ENCODE measurements at places on chromosomes 3 and 15.

- DNase-seq: no peak
Measured at GRCh38 chr15:40618906-40619305, 24.9 kb downstream of the KNL1 start.

DNA sequence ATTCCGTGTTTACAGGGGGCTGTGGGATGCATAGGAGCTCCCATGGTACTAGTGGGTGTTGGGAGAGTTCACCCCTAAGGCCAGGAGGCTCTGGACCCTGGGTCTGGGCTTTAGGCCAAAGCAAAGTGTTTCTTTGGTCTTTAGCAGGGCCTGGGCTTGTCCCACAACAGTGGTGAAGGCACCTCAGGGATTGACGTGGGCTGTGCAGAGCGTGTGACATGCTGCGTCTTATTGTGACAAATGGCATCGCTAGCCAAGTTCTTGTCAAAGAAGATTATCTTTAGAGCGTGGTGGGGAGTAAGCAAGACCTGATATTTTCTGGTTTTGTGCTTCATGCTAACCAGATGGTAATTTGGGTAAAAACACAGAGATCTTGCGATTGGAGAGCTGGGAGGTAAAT, 170.1 kb downstream of the APBA2 start:
- DNase-seq: no peak

DNA sequence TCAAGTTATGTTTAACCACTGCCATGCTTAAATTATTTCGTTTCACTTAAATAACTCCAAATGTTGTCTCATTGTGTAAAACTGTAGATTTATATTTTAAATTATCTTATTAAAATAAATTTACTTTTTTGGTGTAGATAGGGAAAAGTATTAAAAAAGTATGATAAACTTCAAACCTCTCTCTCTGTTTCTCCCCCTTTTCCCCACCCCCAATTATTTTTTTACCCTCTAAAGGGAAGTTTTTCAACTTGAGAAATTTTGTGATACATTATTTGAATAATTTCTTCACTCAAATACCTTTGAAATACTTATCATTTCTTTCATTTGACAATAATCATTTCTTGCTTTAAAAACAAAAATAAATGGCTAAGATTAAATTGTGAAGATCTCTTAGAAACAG, 66.9 kb upstream of the EIF1B start:
- DNase-seq: no peak

- no peak for DNase-seq
Measured at GRCh38 chr3:157029365-157029790, 130.6 kb downstream of the CCNL1 start.

- DNase-seq: no peak
Measured at GRCh38 chr3:64399205-64399800, 174.0 kb upstream of the PRICKLE2 start.

DNA sequence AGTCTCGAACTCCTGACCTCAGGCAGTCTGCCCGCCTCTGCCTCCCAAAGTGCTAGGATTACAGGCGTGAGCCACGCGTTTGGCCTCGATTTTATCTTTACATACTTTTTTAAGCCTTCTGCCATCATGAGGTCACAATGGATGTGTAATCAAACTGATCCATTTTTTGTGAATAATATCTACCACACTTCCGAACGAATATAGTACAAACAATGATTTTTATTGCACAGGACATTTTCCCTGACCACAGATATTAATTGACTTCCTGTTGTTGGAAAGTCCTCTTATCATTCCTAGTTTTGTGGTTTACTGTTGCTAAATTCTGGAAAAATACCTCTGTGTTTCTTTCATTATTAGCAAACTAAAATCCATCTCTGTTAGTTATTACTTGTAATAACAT, 68.9 kb downstream of the MINDY2 start:
- no peak for DNase-seq

DNA sequence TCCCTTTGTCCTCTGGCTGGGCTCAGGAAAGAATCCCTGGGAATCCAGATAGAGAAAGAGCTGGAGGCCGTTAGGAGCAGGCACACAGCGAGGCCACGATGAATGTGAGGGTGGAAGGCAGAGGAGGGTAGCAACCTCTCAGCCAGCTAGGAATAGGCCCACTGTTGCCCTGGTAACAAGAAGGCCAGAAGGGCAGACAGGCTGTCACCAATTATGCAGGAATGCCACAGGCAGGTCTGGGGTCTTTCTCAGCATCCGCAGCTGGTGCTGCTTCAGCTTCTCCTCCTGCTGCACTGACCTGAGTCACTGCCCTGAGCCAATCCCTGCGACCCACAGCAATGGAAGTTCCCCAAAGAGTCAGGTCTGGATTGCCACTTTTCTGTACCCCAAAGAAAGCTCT, 62.8 kb upstream of the C3orf80 start:
- DNase-seq: no peak

DNA sequence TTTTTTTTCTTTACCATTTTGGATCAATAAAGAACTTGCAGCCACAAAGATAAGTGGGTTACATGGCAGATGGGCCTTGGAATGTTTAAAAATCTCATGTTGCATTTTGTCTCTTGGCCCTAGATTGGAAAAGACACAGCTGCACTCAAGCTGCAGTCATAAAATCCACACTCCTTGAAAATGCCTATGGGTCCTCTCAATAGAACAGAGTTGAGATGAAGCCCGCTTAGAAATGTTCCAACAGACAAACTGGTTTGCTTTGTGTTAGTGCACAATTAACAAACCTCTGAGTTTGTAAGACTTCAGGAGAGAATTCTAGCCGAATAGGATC, 401.2 kb upstream of the CDIN1 start:
- no peak for DNase-seq

DNA sequence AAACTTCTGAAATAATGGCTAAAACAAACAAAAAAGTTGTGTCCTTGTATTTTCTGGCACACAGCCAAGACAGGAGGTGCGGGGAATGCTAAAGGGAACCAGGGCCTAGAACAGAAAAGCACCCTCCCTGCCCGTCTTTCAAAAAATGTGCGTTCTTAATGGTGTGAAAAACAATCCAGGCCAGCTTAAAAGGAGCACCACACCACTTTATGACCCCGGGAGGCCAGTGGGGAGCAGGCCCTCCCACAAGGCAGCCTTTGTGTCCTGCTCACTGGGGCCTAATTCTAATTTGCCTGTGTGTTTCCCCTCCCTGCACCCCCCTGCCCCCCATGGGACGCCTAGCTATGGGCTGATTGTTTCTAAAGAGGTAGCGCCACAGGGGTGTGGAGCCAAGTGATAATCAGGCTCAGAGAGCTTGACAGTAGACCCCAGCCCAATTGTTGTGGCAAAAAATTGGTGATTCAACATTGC, 181.4 kb downstream of the GREM1 start:
- DNase-seq: no peak

GRCh38 chr3:184234224-184234623, 4.8 kb downstream of the VWA5B2 start:
- peak; percentile 62 for DNase-seq

- no peak for DNase-seq
Measured at GRCh38 chr3:56251343-56251945, 216.8 kb downstream of the ERC2 start.

GRCh38 chr15:73017987-73018386, 34.3 kb upstream of the NEO1 start:
- no peak for DNase-seq

- no peak for DNase-seq
Measured at GRCh38 chr3:113038328-113038727, 47.5 kb downstream of the GTPBP8 start.

- DNase-seq: no peak
Measured at GRCh38 chr3:56855856-56856512, 54.2 kb upstream of the ARHGEF3 start.

GRCh38 chr3:197124713-197125112, 95.1 kb upstream of the MELTF start:
- no peak for DNase-seq

GRCh38 chr3:194215392-194215791, 79.4 kb downstream of the HES1 start:
- DNase-seq: no peak

DNA sequence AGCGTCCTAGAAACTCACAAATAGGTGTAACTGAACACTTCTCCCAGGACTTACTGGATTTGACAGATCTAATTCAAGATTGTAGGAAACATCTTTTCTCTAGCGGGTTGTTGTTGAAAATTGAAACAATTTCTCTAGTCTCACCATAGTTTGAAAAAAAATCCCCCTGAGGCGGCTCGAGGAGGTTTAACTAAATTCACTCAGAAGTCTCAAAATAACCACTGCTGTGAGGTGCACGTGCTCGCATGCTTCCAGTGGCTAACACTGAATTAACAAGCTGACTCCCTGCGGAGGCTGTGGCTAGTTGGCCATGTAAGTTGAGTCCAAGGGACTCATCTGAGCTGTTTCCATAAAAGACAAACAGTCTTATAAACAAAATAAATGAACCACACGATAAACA, 503.9 kb downstream of the OCA2 start:
- DNase-seq: no peak

GRCh38 chr15:37107071-37107743, 6.9 kb upstream of the MEIS2 start:
- DNase-seq: no peak

DNA sequence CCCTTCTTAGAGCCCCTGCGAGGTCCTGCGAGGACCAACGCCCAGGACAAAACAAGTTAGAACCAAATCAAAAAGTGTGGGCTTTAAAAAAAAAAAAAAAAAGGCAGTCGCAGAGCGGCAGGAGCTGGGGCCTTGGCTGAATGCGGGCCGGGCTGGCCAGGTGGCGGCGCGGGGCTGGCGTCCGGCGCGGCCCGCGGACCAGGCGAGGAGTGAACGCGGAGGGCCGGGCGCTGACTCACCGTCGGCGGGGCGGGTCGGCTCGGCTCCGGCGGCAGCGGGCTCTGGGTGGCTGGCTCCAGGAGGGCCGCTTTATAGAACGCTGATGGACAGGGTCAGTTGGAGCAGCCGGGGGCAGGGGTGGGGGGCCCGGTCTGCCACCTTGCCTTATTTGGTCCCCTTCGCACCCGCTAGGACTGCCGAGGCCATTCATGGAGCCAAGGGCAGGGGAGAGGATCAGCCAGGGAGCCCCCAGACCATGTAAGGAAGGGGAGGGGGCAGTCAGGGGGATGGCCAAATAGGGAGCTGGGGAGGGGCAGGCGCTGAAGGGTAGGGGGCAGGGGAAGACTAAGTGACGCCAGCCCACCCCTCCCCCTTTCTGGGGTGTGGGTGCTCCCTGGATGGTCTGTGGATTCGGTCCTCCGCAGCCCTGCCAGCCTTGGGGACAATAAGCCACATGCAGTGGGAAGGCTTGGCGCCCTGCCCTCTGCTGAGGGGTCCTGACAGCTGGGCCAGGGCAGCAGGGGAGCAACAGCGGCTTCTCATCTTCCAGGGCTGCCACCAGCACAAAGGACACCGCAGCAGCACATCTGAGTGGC, at the start of gene ACTC1:
TSS of gene ACTC1 (minus strand) at position 283 of the 815 bp plus-strand sequence. CDS start 741 bp downstream, outside the sequence.
- DNase-seq: no peak

DNA sequence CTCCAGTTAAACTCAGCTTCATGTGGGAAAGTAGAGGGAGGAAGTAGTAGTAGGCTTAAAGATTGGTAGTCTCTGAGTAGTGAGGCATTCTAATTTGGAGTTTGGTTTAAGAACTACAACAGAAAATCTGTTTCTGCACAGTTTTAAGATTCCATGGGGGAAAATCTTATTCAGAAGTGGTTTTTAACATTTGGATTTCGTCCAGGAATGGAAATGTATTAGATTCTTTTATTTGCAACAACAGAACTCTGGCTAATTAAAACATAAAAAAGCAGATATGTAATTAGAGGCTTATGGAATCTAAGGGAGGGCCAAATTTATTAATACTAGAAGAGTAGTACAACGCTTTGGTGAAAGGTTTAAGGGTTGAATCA, 36.0 kb downstream of the NECTIN3 start:
- DNase-seq: no peak

DNA sequence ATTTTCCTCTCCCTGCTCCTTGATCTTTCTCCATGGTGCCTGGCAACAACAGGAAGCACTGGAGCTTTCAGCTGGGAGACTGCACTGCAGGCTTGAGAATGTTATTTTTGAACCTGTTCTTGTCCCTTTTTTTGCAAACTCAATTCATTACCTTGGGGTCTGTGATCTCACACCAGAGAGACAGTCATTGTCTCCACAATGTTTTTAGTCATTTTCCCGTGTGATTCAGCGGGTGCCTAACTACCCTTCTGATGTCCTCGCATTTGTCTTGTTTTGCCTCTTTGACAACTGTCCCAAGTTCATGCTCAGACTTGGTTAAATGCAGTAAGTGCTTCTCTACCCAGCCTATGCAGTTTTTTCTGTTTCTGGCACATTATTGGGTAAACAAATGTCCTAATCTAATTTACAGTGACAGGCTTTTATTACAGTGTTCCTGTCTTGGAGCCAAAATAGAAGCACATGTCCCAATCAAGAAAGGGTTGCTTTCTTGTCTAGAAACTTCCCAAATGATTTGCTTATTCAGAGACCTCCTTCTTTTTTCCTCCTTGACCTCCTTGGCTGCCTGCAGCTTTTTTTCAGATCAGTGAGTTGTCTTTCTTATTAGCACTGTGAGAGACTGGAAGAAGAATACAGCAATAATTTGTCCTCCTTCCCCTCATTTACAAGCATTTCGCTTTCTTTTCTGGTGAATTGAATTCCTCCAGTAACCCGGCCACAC, 162.4 kb downstream of the NSUN3 start:
- no peak for DNase-seq

- DNase-seq: peak; percentile 40
Measured at GRCh38 chr15:51132384-51133139, 37.9 kb upstream of the TNFAIP8L3 start.

- DNase-seq: no peak
Measured at GRCh38 chr3:195182470-195182795, 88.5 kb downstream of the XXYLT1 start.

GRCh38 chr3:78221300-78221699, 1181.4 kb downstream of the ROBO2 start:
- DNase-seq: no peak

DNA sequence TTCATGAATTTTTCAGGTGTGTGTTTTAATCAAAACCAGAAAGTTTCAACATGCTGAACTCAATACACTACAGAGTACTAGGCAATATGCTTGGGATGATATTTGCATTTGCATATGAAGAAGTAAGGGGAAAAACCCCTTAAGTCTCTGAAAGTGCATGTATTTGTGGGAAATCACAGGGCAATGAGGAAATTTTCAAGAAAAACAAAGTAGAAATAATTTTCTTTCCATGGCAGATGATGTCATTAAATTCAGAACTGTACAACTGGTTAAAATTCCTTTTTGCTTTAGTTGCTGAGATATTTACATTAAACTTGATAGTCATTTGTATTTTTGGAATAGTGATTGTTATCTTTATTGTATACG, 294.0 kb upstream of the TBC1D5 start:
- no peak for DNase-seq

DNA sequence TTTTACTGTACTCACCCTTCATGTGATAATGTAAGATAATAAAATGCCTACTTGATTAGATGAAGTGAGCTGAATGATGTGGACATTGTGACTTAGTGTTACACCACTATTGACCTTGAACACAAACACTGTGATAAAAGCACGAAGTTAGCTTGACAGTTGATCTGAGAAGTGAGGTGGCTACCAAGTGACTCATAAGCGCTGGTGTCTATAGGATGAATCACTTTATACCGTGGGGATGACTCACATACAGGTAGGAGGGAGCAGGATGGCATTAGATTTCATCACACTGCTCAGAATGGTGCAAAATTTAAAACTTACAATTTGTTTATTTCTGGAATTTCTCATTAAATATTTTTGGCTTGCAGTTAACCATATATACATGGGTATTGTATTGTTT, 174.7 kb upstream of the CNTN3 start:
- no peak for DNase-seq

All from T1000 (cell line).